ENCODE measurements at places on chromosomes 16 and 17.

DNA sequence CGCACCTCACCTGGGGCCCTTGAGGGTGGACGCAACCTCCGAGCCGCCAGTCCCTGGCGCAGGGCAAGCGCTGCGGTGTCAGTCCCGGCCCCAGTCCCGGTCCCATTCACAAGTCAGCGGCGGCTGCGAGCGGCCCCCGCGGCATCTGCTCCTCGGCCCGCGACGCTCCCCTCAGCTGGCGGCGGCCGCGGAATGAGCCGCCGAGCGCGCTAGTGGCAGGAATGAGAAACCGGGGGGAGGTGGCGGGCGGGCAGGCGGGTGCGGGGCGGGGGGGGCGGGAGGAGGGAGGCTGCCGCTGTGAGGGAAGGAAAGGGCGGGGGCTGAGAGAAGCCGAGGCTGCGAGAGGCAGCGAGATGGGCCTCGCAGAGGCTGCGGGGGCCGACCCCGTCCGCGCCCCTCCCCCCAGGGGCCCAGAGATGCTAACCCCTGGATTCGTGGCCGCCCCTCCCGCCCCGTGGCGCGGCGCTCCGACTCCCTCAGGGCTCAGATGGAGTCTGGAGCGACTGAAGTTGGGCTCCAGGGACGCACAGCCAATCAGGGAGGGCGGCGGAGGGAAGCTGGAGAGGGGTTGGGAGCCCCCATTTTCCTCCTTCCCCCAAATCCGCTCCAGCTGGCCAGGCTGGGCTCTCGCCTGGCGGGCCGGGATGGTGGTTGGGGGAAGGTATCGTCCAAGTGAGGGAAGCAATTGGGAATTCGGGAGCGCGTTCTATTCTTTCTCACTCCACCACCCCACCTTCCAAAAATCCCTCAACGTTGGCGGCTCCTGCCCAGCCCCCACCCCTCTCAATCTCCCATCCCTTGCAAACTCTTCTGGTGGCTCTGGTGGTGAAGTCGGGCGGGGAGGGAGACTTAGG is at the start of gene CDH11:
TSS of gene CDH11 (minus strand) at position 194 of the 854 bp plus-strand sequence. CDS start 117,194 bp downstream, outside the sequence.
- DNase-seq = peak; percentile 70

- no peak for DNase-seq
These were observed 7.0 kb upstream of the TMEM235 start for GRCh38 chr17:78224231-78225087.

DNA sequence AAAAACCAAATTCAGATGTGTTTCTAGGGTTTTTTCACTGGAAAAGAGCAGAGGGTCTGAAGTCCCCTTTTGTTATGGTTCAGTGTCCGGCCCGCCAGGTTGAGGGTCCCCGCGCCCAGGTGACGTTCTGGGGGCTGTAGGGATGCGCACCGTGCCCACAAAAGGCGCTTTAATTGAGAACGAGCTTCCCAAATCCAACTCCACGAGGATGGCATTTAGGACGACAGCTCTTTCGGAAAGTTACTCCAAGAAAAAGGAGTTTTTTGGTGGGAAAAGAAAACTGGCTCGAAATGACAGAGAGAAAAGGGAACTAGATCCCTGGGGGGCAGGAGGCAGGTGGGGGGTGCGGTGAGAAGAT is 15.9 kb upstream of the ZFHX3 start:
- no peak for DNase-seq

DNA sequence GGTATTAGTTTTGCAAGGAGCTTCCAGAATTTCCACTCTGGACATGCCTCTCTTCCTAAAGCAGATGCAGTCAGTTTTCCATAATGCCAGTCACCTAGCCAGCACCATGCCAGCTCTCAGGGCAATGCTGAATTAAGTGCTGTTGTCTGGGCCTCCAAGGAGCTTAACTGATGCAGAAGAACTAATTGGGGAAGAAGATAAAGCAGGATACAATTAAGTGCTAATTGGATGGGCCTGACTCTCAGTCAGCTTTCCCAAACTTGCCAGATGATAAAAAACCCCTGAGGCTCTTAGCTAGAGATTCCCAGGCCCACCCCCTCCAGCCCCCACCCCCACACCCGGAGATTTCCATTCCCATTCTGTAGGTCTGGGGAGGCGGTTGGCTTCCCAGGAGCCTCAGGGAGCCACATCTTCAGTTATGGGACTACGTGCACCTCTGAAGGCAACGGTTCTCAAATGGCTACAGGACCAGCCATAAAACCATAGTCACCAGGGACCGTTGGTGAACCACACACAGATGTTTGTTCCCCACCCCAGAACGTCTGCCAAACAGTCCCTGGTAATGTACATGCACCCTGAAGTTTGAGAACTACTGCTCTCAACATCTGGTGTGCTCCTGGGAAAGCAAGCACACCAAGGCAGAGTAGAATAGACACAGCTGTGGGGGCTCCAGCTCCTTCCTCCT is 499.1 kb upstream of the CDH5 start:
- no peak for DNase-seq

- no peak for DNase-seq
These were observed 6.3 kb upstream of the SLC38A8 start for GRCh38 chr16:84048871-84049270.

DNA sequence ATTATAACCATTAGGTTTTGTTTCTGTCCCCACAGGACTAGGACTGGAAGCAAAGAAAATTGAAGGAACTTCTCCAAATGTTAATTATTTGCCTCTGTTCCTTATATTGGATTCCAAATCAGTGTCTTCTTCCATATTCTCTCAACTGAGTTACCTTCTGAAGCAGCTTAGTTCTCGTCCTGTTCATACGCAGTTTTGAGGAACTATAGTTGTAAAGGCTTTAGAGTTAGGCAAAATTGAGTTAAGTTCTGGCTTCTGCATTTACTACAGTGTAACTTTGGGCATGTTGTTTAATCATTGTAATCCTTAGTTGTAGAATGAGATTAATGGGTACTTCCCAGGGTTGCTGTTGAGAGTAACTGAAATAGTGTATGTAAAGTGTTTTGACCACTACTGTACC is 11.2 kb downstream of the CBFB start:
- no peak for DNase-seq

Data from H9 (cell line).